Esophagus mucosa (tissue), 1 donor: ENCODE measurements at places on chromosomes 6 and 20. TPM values are rescaled to one million over a fixed set of nuclear protein-coding genes. Genes with fewer than 3 reads are reported as not detected.

The HLA-DOB gene
- 0.52 TPM for total RNA-seq

The OOEP gene
- total RNA-seq = 0.36 TPM

The GNMT gene
- total RNA-seq = not detected

The BACH2 gene
- total RNA-seq = 0.76 TPM

- ATAC-seq = no peak
Observed at GRCh38 chr6:144265390-144265789, 19.7 kb upstream of the UTRN start.

DNA sequence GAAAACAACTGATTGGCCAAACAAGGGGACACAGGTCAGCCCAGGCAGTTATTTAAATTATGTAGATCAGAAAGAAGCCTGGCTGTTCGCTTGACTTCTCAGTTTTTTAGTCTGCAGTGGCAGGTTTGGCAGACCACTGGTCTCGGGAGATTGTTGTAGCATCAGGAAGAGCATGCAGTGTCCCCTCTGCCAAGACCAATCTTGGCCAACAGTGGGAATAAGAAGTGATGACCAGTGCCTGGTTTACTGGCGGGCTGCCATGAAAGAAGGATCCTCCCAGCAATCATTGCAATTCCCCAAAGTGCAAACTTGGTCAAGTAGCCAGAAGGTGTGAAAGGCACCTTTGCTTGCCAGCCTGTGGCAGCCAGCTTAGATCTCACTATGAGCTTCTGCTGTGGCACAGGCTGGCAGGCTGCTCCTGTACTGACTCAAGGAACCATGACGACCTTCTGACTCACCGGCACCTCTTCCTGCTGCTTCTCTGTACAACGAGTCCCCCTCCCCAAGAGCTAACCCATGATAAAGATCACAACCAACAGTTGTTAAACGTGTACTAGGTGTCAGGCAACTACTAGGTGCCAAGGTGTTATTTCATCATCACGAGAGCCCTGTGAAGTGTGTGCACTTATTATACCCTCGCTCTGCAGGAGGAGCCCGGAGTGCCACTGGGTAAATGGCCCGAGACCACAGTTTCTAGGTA is 76.8 kb upstream of the DUSP22 start:
- peak; percentile 88 for ATAC-seq

DNA sequence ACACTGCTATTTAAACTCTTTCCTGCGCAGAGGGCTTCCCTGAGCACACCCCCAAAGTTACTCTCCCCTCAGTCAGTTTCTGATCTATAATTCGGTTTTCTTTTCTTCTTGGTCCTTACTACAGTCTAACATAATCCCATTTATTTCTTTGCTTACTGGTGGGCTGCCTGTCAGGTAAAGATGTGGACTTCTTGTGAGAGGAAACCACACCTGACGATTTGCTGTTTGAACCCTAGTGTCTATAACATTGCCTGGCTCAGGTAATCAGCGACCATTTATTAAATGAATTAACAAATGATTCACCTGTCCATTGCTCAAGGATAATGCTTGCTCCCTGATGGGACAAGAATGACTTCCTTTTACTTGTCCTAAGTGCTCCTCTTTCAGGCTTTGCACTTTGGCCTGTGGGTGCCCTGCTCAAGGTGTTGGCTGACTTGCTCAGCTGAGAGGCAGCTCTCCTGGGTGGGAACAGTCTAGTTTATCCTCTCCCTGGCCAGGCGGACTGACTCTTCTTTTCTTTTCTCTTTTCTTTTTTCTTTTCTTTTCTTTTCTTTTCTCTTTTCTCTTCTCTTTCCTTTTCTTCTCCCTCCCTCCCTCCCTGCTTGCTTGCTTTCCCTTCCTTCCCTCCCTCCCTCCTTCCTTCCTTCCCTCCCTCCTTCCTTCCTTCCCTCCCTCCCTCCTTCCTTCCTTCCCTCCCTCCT is 233.1 kb downstream of the BCAS1 start:
- no peak for ATAC-seq

DNA sequence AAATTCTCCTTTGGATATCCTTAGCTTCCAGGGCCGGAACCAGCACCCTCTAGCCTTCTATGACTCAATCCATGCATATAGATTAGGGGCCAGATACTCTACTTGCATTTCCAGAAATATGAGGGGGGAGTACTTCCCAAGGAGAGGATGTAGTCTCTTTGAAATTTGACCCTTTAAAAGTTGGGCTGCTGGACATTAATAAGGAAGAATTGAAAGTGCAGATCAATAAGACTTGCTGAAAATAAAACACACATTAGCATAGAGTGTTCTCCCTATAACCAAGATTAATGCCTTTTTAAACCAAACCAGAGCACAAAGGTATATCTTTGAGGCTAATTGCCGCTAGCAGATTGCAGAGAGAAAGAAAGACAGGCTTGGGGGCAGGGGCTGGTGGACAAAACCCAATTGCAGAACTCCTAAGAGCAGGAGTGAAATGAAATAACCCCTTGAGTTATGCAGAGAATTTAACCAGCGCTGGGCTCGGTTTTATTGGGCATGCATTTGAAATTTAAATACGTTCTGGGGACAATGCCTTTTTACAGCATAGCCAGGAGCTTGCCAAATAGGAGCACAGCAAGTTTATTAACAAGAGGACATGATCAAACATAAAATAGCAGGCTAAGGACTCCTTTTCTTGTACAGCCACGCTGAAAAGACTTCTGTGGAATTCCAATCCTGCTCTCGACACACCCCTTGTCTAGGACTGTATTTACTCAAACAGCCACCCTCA is 108.2 kb upstream of the SALL4 start:
- ATAC-seq = peak; percentile 48

DNA sequence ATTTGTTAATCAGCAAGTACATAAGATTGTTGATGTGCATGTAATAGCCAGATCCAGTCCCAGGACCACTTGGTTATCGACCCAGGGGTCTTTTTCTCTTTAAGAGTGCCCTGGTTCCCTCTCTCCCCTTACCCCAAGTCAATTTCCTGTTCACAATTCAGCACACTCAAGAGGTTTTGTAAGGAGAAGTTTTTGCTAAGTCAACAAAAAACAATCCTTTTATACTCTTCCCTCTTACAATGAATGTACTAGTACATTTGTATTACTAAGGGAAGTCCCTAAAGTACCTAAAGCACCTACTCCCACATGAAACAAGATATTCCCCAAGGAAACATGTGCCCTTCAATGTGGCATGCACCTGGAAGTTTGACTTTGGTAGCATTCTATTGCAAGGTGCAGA is 1.6 kb upstream of the NT5DC1 start:
- no peak for ATAC-seq
